Right atrium auricular region (tissue), 2 donors: ENCODE measurements at places on chromosomes 5 and 9. TPM values are rescaled to one million over a fixed set of nuclear protein-coding genes. Genes with fewer than 3 reads are reported as not detected.

DNA sequence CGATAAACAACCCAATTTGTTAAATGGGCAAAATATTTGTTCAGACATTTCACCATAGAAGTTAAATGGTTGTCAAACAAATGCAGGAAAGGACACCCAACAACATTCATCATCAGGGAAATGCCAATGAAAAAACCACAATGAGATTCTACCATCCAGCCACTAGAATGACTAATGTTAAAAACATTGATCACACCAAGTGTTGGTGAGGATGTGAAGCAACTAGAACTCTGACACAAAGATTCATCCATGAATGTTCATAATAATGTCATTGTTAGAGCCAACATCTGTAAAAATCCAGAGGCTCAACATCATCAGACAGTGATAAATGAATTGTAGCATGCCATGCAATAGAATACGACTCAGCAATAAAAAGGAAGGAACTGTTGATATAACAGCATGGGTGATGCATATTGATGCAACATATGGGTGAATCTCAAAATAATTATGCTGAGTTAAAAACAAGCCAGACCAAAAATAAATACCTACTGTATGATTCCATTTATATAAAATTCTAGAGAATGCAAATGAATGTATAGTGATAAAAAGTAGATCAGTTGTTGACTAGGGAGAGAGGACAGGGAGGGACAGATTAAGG is 55.9 kb upstream of the UNC5A start:
- no peak for DNase-seq

- no peak for DNase-seq
Measured at GRCh38 chr5:101278011-101278687, 375.1 kb upstream of the ST8SIA4 start.

- DNase-seq: no peak
Measured at GRCh38 chr5:88487066-88487465, 218.4 kb upstream of the TMEM161B start.

DNA sequence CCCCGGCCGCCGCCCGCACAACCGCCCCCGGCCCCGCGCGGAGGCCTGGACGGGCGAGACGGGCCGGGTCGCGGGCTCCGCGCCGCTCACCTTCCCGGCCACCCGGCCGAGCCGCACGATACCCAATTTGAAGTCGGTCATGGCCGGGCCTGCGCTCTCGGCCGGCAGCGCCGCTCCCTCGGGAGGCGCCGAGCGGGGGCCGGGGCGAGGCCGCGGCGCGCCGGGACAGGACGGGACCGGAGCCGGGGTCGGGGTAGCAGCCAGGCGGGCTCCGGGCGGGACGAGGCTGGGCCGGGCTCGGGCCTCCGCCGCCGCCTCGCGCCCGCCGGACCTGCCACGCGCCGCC is 216 bp downstream of the ZMYND19 start:
- DNase-seq: no peak

- no peak for DNase-seq
Measured at GRCh38 chr9:2228641-2229040, 213.5 kb downstream of the SMARCA2 start.

DNA sequence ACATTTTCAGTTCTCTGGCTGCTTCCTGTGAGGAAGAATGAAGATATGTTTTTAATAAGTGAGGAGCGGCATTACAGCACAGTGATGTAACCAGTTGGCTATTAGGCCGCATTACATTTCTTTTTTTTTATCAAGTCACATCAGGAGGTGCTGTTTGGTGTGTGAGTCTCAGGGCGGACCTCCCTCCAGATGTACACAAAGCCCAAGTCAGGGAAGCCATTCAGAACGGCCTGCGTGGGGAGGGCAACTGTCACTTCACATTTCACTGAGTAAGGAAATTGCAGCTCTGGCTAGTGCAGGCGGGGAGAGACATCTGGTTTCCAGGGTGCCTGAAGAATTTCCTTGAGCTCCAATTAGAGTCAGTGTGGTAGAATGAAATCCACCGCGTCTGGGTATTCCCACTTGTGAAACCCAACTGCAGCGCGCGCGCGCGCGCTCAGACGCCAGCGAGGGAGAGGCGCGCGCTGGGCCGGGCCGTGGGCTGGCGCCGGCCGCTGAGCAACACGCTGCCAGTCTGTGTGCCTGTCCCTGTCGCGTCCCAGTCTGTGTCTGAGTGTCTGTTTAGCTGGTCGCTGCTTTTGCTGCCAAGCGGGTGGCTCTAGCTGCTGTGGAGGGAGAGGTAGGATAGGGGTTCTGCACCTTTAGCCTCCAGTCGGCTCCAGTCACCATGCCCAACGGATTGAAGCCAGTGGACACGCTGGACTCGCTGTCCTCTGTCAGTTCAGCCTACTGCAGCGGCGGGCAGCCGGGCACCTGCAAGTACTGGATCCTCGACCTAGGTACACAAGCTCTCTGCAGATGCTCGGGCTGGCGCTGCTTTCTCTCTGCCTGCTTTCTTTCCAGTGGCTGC is 140.8 kb upstream of the OTULINL start:
- peak; percentile 77 for DNase-seq

Gene IPPK
- total RNA-seq: 13.1 TPM

GRCh38 chr5:149392718-149393117 is 13.6 kb upstream of the IL17B start:
- DNase-seq: no peak
